ENCODE measurements at places on chromosomes 3 and 15.

DNA sequence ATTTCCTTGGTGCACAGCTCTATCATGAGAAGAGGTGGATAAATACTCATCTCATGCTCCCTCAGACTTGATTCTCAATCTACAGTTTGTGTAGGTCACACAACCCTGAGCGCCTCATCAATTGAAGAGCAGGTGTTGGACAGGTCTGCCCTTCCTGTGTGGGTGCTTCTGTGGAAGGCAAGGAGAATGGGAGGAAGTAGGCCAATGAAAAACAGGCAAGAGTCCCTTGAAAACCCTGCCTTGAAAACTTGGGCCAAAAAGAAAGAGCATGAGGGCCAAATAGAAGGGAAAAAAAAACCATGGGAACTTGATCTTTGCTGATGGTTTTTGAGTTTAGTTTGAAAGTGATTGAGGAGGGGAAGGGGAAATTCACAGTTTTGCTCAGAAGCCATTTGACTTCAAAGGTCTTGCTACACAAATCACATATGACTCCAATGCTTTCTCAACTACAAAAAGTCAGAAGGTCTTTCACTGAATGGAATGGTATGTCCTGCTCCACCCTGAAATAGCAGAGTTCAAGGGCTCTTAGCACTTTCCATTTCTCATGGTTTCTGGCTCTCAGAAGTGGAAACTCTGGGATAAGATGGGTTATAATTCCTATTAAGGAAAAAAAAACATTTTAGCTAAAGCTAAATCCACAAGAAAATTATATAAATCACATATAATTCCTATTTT, 37.2 kb upstream of the TM4SF1 start:
- DNase-seq: peak; percentile 41

DNA sequence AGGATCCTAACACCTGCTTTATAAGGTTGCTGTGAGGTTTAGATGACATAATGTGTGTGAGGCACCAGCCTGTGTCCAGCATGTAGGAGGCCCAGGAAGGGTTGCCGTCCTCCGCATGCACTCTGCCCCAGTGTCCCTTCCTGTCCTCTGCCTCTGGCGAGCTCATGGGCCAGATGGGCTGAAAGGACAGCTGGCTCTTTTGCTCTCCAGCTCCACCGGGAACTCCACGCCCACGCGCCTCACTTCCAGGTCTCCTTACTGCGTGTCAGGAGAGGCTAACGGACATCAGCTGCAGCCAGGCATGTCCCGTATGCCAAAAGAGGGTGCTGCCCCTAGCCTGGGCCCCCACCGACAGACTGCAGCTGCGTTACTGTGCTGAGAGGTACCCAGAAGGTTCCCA, 12.2 kb downstream of the MUC20 start:
- no peak for DNase-seq

- DNase-seq: no peak
Measured at GRCh38 chr3:44056446-44057240, 185.0 kb upstream of the TOPAZ1 start.

GRCh38 chr3:112709911-112710310, 69.0 kb upstream of the CCDC80 start:
- DNase-seq: no peak

DNA sequence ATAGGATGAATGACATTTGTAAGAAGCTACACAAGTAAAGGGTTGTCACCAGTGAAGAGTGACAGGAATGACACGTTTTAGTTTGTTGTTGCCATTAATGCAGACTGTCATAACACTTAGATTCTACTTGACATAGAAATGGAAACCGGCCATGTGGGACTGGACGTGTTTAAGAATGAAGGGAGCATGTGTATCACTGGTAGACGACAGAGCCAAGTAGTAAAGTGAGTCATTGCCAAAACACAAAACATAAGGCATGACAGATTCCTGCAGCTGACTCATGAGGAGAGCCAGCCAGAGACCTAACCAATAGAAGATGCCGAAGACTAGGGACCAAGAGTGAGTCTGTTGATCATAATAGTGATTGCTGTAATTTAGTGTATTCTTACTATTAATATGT, 106.2 kb upstream of the PLAAT1 start:
- DNase-seq: peak; percentile 4

- DNase-seq: no peak
Measured at GRCh38 chr3:59754456-59755129, 704.8 kb upstream of the CFAP20DC start.

GRCh38 chr3:156416846-156417558, 137.9 kb downstream of the SSR3 start:
- DNase-seq: peak; percentile 21
